ENCODE measurements at places on chromosomes 7 and 10.

DNA sequence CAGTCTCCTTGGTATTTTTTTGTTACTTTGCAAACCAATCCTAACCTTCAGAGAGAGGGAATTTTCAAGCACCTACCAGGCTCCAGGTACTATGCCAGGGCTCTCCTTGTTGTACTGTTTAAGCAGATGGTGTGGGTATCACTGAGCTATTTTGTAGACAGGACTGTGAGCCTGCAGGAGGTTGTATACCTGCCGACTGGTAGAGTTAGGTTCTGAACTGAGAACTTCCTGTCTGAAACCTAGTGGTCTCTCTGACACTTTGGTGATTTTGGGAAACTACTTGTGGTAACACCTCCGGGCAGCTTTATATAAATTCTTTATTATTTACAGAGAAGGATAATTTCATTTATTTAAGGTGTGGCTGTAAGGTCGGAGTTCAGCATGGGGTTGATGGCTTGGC, 4.6 kb downstream of the ZNF853 start:
- DNase-seq = no peak

- DNase-seq = peak; percentile 63
These were observed 43.0 kb upstream of the NMT2 start for GRCh38 chr10:15211464-15211979.

DNA sequence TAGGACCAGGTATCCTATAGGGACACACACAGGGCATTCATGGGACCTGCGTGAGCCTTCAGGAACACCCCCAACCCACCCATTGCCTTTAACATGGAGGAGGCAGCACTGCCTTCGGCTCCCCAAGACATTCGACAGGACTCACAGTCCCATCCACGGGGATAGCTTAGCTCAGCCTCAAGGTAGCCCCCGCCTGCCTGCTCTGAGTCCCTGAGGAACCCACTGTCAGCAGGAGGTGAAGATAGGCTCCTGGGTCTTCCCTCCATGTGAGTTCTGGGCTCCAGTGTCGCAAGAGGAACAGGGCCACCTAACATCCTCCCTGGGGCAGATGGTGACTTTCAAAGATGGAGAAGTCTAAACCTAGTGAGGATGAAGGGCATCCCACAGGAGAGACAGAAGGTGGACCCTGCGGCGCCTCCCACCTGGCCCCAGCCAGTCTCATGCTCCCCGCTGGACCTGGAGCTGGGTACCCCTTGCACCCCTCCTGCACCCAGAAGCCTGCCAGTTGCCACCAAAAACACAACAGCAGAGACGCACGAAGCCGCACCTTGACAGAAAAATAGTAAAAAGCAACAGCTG, 4.9 kb upstream of the ADIRF start:
- DNase-seq = no peak

DNA sequence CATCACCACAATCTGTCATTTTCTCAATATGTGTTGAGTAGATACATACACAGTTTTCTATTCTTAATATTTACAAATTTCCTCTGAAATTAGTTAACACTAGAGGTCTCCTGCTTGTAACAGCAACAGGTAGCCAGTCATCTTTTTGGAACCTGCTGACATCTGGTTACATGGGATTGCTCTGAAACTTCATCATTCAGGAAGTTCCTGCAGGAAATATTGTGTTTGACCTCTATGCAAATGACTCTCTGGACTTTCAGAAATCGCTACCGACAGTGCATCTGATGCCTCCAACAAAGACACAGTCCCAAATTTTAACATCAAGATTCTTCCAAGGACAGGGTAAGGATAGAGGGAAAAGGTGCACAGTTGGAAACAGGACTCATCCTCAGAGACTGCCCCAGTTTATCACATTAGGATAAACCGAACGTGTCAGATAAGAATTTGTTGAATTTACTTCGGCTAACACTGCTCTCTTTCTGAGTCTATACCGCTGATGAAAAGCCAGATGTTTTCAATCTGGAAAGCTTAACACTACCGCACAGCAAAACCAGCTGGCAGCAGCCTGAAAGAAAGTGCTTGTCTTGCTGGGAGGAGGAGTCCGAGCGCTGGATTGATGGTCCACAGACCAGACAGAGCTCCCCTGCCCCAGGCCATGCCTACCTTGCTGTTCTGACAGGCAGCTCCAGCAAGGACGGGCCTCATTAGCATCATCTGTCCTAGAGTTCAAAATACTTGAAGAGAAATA, 633.4 kb downstream of the PARD3 start:
- DNase-seq = no peak
